ENCODE measurements at places on chromosomes 1 and 21. TPM values are rescaled to one million over a fixed set of nuclear protein-coding genes. Genes with fewer than 3 reads are reported as not detected.

DNA sequence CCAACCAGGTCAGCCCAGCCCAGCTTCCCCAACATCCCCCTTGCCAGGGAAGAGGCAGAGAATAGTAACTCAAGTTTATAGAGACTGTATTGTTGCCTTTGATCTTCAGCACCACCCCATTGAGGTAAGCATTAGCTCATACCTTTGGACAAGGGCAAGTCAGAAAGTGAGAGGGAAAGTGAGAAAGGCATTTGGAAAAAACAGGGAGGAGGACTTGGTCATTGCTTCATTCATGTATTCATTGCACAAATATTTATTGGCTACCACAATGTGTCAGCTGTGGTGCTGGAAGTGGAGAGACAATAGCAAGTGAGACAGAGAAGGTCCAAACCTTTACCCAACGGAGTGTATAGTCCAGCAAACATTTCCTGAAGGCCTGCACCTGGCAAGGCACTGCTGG lies 561.2 kb downstream of the KIF26B start:
- DNase-seq, result no peak

DNA sequence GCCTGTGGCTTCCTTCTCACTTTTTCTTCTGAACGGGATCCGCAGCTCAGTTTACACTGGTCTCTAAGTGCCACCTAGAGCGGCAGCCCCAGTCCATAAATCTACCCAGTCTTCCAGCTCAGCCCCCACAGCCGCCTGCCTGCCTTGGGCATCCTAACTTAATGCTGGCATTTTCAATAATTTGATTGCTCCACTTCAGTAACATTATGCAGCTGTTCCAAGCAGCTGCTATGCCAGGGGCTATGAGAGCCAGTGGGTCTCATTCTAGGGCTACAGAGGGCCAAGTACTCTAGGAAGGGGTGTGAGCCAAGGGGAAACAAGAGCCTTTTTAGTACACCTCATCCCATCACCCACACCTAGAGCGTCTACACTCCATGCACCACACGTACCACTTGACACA lies 48.4 kb upstream of the COA6 start:
- DNase-seq, result no peak

The LCA5L gene
- total RNA-seq, result 1.7 TPM

DNA sequence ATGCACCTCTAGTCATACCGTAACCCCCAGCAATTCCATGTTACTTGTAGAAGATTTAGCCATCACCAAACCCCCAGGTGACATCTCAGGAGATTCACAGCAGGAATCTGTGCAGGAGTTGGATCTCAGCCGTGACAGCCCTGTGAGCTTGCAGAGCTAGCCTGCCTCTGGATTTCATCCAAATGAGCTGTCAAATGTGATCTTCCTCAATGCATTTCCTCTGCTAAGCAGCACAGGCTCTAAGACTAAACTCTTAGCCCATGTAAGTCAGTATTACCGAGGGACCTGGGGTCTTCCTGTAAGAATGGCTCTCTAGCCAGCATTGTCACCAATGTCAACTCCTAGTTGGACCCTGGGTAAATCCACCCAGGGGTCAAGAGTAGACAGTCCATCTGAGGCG lies 41.7 kb downstream of the UMODL1 start:
- peak; percentile 43 for DNase-seq

The CD84 gene
- total RNA-seq, result not detected

- DNase-seq, result no peak
Observed at GRCh38 chr1:201038186-201038876, 14.8 kb upstream of the KIF21B start.

- DNase-seq, result no peak
Observed at GRCh38 chr1:50231209-50231608, 122.5 kb downstream of the ELAVL4 start.

DNA sequence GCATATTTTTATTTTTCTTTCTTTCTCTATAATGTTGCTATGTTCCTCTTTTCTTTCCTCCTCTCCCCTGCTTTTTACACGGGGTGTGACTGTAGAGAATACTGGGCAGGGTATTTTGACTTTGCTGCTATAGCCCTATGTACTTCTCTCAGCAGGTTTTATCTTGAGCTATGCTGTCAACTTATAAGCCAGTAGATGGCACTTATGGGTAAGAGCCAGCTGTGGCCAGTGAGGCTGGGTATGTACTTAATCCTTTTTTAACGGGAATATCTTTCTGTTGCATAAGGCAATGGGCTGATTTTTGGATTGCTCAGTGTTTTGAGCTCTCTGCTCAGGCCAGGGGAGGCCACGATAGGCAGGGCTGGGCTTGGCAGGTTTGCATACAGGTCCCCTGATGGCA lies 99.0 kb downstream of the KCNK2 start:
- DNase-seq, result peak; percentile 67

- DNase-seq, result peak; percentile 60
Observed at GRCh38 chr1:87329051-87329525, 408 bp downstream of the LMO4 start.

The KIF17 gene
- 32.3 TPM for total RNA-seq

DNA sequence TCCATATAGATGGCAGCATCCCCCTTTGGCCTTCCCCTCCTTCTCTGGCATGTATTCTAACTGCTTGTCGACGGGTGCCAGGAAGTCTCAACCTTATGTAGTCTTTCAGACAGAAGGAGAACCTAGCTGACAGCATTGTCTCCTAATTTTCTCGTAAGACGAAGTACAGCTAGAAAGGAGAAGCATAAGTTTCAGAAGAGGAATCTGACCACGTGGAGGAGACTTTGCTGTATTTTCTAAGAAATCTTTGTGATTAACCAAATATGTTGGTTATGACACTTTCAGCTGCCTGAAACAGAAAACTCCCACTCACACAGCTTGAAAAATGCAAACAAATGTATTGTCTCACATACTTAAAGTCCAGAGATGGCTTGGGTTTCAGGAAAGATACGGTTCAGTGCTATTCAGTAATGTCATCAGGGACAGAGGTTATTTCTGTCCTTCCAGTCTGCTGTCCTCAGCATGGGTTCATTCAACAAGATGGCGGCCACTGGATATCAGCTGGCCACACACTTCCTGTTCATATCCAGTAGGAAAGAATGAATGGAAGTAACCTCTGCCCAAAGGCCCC lies 109.5 kb upstream of the ZNF648 start:
- DNase-seq, result no peak

The FBLIM1 gene
- total RNA-seq, result 195 TPM

The NFASC gene
- 0.17 TPM for total RNA-seq

- no peak for DNase-seq
Observed at GRCh38 chr1:62280960-62281465, 38.2 kb downstream of the KANK4 start.

DNA sequence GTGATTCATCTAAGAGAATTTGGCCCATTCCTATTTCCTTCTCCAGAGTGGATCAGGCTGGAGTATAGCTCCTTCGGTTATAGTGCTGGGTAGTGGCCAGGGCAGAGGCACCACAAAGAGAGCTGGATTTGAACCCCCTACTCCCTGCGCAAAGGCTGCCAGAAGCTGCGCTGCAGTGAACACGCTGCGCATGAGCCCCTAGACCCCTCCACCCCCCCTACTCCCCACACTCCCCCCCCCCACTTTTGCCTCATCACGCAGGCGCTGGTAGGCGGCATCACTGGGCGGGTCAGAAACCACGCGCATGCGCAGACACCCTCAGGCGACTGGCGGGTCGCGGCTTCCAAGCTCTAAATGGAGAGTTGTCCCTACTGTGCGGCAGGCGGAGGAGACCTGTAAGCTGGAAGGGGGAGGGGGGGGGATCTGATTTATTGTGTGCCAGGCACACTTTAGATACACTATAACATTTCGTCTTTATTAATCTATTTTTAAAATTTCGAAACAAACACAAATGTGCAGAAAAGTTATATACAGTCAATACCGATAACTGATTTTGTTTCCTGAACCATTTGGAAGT lies 38.7 kb upstream of the HMGN1 start:
- peak; percentile 92 for DNase-seq

DNA sequence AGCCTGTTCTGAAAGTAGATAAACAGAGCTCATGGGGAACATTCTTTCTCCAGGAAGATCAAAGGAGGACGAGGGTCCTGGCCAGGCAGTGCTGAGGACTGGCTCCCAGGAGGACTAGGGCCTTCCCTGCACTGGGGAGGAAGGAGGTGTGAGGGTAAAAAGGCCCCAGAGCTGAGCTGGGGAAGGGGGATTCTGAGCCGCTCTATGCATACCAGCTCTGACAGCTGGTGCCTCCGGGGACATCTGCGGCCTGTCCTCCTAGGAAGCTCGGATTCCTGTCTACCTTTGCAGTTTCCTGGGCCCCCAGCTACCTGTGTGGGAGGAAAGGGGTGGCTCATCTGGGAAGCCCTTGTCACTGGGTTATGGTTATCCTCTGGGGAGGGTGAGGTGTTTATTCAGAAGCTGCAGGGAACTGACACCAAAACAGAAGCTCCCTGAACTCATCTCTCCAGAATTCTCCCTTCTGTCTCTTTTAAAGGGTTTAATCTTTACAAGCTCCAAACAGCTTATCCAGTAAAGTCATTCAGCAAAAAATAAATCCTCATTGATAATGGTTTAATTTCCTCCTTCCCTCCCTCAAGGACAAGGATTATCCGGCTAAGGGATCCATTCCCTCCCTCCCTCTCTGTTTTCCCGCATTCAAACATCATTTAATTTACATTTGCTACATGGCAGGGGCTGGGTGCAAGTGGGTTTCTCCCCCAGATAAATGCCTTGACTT lies 31.0 kb downstream of the NENF start:
- DNase-seq, result no peak

- DNase-seq, result no peak
Observed at GRCh38 chr1:17539477-17540254, at the start of gene ARHGEF10L. TSS of gene ARHGEF10L (plus strand) at chr1:17539698. CDS start at chr1:17580596, 40,898 bp downstream.

DNA sequence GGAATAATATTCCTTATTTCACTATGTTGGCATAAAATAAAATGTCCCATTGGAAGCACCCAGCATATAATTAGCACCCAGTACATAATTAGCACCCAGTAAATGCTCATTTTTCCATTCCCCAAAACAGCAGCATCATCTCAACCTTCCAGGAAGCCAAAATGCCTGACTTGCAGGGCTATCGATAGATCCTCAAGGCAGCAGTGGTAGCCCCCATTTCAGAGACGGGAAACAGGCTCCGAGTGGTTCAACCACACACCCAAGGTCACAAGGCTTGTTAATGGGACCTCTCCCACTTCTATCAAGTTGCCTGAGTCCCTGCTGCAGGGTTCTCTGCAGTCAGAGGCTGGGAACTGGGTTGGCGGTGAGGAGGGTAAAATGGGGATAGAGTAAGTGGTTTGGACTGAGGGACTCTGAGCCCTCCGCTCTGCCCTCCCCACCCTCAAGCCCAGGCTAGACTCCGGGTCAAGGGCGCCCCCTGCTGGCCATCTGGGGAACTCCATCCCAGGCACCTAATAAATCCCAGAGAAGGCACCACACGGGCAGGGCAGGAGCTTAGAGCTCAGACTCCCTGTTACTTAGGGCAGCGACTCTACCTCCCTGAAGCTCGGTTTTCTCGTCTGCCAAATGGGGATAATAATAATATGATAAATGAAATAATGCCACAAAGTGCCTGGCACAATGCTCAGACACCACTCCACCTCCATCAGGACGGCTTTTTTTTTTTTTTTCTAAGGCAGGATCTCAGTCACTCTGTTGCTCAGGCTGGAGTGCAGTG lies 21.9 kb upstream of the LAPTM5 start:
- DNase-seq, result peak; percentile 84

The TMEM200B gene
- total RNA-seq, result 0.28 TPM

The LGR6 gene
- total RNA-seq, result not detected

DNA sequence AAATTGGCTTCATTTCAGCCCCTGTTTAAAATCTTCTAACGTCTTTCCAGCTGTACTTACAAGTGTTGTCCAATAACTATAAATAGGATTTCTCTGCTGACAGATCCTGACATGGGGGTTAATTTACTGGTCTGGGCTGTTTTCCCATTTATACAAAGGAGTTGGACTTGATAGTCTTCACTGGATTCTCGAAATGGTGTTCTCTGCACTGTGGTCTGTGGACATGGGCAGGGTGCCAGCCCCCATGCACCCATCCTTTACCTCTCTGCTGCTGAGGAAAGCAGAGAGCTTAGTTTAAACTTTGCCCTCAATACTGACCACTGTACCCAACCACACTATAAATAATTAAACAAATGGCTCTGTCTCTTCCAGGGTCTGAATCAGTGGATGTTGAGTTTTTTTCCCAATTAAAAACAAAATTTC lies 5.2 kb downstream of the DIO1 start:
- DNase-seq, result no peak

GRCh38 chr1:245988393-245989078 lies 518.5 kb downstream of the SMYD3 start:
- DNase-seq, result no peak

GRCh38 chr1:30816211-30817076 lies 58.9 kb upstream of the LAPTM5 start:
- peak; percentile 50 for DNase-seq

DNA sequence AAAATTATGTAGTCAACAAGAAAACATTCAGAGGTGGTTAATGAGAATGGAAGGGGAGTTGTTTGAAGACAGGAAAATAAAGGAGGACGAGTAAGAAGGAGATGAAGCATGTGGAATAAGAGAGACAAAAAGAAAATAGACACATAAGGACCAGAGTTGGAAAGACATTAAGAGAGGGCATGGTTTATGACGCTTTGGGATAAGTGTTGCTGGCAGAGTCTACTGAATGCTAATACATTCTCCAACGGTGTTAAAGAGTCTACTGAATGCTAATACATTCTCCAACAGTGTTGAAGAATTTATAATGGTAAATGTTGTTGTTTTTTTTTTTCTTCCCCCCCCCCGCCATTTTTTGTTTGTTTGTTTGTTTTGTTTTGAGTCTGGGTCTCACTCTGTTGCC lies 13.1 kb downstream of the PRKAA2 start:
- no peak for DNase-seq

DNA sequence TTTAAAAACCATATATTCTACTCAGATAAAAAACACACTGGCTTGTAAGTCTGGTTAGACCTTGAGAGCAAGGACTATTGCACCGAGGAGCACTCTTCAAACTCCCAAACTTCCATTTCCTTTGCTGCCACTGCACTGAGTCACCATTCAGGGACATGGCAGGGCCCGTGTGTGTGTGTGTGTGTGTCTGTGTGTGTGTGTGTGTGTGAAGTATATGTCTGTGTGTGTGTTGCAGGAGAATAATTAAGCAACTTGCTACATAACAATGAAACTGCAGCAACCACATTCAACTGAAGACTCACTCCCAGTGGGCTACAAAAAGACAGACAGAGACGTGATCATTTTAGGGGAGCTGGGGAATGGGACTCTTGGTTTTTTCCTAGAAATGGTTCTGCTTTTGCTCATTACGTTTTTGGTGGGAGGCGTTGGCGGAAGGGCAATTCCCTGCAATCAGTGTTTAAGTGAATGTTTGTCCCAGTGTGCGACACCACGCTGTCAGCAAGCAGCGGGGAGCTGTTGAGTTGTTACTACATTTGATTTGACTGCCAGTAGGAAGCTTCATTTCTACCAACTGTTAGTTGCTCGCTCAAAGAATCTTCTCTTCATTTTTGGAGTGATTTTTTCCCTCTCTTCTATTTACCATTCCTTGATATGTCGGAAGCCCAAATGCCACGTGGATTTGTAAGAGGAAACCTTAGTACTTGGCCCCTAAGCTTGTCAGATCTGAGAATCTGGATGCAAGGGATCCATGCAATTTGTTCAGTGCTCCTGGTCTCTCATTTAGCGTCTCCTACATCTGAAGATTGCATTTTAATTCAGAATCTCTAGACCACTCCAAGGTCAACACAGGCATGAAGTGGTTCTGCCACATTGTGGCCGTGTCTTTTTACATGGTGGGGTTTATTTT lies 36.1 kb downstream of the ESRRG start:
- no peak for DNase-seq

The RAB3GAP2 gene
- total RNA-seq, result 38.6 TPM

GRCh38 chr1:107643766-107644165 lies 321.2 kb downstream of the VAV3 start:
- no peak for DNase-seq

- DNase-seq, result no peak
Observed at GRCh38 chr21:43982489-43983078, 29.5 kb upstream of the TRAPPC10 start.

All from dermis blood vessel endothelial cell (primary cell).